CD14-positive monocyte (primary cell): ENCODE measurements at places on chromosomes 3 and 15.
A peak's percentile ranks its signal among the peaks of the same experiment; 100 is the strongest.

- peak; percentile 74 for DNase-seq
These were observed 4.3 kb upstream of the GPR160 start for GRCh38 chr3:170033489-170033888.

- peak; percentile 4 for DNase-seq
These were observed 348.3 kb downstream of the CGGBP1 start for GRCh38 chr3:87710511-87710910.

GRCh38 chr15:49103002-49103401, 52.4 kb downstream of the COPS2 start:
- no peak for DNase-seq

GRCh38 chr3:14691719-14692118, 16.8 kb downstream of the C3orf20 start:
- no peak for DNase-seq

GRCh38 chr15:88002706-88003105, 253.8 kb downstream of the NTRK3 start:
- DNase-seq = no peak

- peak; percentile 70 for DNase-seq
These were observed 158.6 kb upstream of the RGMA start for GRCh38 chr15:93247466-93248121.

DNA sequence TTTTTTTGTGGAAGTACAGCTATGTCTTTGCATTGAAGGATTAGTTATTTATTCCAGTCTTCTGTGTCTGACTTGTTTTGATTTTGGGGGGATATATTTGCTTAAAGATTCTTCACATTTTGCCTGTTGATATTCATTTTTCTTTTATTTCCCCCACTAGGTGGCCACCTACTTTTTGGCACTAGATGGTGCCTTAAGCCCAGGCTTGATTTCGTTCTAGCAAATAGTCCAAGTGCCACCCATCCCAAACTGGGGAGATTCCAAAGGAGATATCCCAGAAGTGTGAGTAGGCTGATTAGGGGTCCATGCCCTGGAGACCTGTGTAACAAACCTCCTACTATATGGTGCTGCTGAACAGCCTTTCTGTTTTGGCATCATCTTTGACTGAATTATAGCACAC, 80.0 kb upstream of the SPATA16 start:
- DNase-seq = no peak

DNA sequence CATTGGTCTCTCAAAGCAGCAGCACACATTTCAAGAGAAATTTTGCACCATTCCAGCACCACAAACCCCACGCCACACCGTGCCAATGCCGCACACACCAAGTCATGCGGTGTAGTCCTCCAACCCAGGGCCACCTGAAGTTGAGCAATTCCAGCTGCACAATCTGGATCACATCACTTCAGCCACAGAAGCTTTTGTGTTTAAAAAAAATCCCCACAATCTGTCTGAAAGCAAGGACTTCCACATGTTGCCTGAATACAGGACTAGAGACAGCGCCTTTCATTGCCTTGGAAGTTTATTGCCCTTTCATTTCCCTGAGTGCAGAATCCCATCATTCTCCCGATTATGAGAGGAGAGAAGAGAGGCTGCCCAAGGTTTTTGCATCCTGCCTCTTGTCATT, 175.6 kb upstream of the BCL6 start:
- DNase-seq = no peak

- no peak for DNase-seq
These were observed 11.7 kb downstream of the SHOX2 start for GRCh38 chr3:158094235-158095110.

GRCh38 chr3:129036222-129037092, 24.1 kb upstream of the GP9 start:
- no peak for DNase-seq

- DNase-seq = no peak
These were observed 20.7 kb upstream of the SNRPA1 start for GRCh38 chr15:101315736-101316135.

- no peak for DNase-seq
These were observed 9.3 kb downstream of the PAK6 start for GRCh38 chr15:40248006-40248783.
